ENCODE measurements at places on chromosomes 2 and 18. TPM values are rescaled to one million over a fixed set of nuclear protein-coding genes. Genes with fewer than 3 reads are reported as not detected.

DNA sequence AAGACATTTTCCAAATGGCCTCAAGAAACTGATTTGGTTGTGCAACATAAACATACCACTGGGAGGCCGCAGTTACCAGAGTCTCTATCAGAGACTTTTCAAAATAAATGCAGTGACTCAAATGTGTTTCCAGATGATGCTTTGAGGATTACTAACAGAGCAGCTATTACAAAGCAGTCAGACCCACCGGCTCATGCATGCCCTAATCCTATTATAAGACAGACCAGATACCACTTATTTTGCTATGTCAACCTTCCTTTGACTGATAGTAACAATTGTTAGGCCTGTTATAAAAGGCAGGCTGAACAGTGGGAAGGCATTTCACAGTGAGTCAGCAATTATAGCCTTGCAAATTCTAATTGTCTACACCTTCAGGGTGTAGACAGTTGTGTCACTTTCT, 217.7 kb downstream of the LRRTM1 start:
- DNase-seq, result no peak

DNA sequence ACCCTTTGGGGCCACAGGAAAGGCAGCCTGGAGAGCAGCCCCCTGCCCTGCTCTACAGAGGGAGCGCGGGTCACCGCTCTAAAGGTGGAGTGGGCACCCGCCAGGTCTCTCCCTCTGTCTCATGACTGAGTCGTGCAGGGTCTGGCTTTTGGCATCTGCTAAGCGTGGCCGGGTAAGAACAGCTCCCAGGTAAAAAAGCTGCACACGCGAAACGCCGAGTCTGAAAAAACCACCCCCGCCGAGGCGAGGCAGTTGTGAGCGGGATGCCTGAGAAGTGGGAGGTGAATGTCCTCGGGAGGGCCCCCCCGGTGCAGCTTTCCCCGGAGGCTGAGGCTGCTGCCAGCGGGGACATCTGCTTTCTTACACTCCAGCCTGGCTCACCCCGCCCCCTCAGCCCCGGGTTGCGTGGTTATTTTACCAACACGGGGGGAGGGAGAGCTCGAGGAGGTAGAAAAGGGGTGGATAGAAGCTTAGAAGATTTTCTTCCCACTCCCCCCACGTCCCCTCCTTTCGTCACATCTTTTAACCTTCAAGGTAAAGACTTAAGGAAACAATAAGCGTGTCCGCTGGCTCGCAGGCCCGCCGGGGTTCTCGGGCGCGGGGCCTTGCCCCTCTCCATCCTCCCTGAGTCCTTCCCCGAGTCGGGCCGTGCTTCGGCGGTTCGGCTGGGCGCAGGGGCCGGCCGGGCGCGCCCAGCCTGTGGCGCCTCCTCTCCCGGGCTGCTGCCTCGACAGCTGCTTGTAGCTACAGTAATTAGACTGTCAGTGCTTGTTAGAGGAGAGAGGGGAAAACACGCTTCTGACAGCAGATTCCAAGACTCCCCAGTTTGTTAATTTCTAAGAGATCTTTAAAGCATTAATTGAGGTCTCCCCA, 70.6 kb upstream of the PSMD14 start:
- peak; percentile 70 for DNase-seq

GRCh38 chr2:159168707-159169106, 117.8 kb downstream of the WDSUB1 start:
- no peak for DNase-seq

GRCh38 chr2:149860276-149860921, 272.8 kb upstream of the MMADHC start:
- no peak for DNase-seq

DNA sequence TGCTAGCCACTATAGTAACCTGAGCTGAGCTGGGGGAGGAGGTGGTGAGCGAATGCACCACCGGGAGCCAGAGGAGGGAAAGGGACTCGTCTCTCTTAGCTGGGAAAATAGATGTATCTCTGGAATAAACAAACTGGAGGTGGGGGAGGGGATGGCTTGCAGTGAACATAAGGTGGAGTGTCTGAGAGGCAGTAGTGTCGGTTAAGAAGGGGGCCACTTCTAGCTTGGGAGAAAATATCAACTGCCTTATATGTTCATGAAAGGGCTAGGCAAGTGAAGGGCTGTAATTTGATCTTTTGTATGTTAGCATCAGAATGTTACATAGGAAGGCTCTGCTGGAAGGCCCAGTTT, 2.2 kb downstream of the SETBP1 start:
- DNase-seq, result peak; percentile 76

DNA sequence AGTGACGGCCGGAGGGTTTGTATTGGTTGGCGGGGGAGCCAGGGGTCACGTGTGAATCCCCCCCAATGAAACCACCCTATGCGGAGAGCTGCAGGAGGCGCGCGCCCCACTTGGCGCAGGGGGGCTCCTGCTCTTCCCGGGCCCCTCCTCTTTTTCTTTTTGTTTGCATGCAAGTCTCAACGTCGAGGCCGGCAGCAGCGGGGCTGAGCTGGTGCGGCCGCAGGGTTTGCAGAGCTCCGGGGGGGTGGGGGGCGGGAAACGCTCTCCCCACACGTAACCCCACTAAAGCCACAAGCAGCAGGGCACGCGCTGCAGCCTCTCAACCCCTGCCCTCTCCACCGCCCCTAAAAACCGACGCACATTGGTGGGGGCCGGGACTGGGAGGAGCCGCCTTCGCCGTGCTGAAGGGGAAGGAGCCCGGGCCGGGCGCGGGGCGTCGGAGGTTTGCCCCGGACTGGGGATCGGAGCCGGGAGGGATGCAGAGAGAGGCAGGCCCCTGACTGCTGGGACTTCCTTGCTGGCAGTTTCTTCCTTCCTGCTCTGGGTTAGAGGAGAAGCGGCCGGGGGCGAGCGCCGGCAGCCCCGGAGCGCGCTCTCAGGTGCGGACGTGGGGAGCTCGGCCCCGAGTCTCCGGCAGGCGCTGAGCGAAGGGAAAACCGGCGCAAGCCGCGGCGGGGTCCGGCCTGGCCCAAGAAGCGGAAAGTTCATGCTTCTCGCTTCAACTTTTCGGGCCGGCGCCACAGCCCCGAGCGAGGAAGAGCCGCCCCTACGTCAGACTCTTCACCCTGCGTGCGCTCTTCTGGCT, 864 bp downstream of the LBH start:
- peak; percentile 75 for DNase-seq

DNA sequence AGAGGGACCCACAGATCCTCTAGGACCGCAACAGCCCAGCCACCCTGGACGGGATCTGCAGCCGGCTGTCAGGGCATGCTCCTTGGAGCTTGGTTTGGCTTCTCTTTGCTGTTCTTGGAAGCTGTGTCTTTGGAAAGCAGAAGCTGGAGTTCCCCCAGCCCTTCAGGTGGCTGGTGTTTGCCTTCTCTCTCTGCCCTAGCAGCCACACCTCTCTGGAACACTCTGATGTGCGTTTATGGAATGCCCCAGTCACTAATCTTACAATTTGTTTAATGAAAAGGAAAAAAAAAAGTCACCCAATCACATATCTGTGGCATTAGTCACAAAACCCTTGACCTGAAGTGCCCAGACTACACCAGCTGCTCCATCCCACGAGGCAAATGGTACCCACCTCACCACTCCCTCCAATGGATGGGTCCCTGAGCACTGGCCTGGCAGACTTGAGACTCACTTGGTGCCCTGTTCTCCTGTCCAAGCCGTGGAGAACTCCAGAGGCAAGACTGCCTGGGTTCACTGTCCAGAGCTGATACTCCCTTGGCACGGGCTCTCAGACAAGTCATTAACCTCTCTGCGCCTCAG, 70.2 kb upstream of the DAPL1 start:
- DNase-seq, result no peak

GRCh38 chr2:68791914-68792313, 57.3 kb downstream of the ARHGAP25 start:
- DNase-seq, result no peak

Gene AMER3
- not detected for total RNA-seq

Measured in uterus (tissue), 4 donors.